ENCODE measurements at places on chromosomes 13 and 19.
A peak's percentile ranks its signal among the peaks of the same experiment; 100 is the strongest.

DNA sequence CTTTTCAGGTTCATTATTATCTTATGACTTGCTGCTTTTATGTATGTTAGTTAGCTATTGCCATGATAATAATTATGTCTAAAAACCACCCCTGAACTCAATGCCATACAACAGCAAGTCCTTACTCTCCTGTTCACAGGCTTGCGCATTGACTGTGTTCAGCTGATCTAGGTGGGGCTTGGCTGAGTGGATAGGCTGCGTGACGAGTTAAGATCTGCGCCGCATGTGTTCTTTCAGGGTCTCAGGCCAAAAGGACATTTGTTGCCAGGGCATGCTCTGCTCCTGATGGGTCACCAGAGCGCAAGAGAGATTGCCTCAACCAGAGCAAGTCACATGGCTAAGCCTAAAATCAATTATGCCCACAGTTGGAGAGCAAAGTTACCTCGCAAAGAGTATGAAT, 859 bp downstream of the ZNF568 start:
- no peak for DNase-seq

DNA sequence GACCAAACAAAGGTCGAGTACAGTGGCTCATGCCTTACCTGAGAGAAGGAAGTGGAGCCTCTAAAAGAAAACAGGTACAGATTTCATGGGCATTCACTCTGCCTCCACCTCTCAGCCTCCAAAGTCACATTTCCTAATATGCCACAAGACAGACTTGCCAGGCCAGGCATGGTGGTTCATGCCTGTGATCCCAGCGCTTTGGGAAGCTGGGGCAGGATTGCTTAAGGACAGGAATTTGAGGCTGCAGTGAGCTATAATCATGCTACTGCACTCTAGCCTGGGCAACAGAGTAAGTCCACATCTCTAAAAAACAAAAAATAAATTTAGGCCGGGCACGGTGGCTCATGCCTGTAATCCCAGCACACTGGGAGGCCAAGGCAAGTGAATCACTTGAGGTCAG, 10.9 kb upstream of the DNMT1 start:
- no peak for DNase-seq

GRCh38 chr13:108268466-108269112, 929 bp upstream of the TNFSF13B start:
- DNase-seq, result no peak

GRCh38 chr13:38618881-38619280, 68.0 kb upstream of the FREM2 start:
- DNase-seq, result no peak

GRCh38 chr13:103097366-103097928, 31.2 kb upstream of the SLC10A2 start:
- DNase-seq, result no peak

GRCh38 chr19:7554990-7555864, 19.7 kb downstream of the PNPLA6 start:
- no peak for DNase-seq

- peak; percentile 6 for DNase-seq
These were observed 26.0 kb downstream of the SLC7A1 start for GRCh38 chr13:29569253-29570050.

GRCh38 chr19:49718991-49719390, 28.1 kb downstream of the CPT1C start:
- no peak for DNase-seq

DNA sequence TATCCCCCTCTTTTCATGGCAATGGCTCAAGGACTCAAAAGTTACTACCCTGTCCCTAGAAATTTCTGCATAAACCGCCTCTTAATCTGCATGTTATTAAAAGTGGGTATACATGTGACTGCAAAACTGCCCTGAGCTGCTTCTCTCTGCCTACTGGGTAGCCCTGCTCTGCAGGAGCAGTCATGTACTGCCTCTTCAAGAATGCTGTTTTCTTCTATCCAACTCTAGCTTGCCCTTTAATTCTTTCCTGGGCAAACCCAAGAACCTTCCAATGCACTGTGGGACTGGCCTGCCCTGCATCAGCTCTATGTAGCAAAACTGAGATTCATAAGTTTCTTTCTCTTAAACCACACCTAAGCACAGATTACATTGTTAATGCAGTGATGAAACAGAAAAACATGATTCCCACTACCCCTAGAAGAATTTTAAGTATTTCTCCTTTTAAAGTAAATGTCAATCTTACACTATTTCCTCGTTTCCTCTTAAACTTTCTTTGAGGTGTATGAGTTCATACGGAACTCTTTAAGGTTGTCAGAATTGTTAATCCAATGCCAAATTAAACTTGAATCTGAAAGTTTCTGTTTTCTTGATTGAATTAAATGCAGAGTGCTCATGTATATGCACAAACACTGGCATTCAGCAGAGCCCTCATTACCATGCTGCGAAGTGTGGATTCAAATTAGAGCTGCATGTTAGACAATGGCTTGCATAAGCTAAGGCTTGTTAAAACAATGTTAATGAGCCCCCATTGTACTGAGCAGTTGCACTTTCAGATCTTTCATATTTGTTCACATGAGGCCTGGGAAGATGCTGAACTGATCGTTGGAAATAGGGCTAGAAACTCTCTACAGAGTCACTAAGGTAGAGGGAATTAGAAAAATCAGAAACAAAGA, 669.9 kb upstream of the PCDH20 start:
- DNase-seq, result no peak

DNA sequence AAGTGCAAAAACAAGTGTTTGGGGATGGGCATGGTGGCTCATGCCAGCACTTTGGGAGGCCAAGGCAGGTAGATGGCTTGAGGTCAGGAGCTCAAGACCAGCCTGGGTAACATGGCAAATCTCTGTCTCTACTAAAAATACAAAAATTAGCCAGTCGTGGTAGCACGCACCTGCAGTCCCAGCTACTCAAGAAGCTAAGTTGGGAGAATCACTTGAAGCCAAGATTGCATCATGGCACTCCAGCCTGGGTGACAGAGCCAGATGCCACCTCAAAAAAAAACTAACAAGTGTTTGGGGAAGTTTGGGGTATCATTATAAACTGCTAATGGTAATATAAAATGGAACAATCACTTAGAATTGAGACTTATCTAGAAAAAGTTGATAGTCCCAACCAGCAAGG, 24.6 kb downstream of the XPO4 start:
- no peak for DNase-seq

GRCh38 chr19:1725100-1726064, 27.9 kb upstream of the ONECUT3 start:
- peak; percentile 47 for DNase-seq

DNA sequence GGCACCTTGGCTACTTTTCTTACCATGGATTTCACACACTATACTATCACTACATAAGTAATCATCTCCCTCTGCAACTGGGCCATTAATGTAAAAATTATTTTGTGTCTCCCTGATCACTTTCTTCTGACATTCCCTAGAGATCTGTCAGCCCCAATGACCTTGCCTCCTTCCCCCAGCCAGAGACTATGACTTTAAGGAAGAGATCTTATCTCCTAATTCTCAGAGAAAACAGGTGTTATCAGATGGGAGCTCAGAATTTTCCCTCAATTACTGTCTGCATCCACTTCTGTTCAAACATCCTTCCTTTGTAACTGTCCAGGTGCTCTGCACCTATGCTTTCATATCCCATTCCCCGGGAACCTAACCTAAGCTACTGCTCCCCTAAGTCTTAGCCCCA, 397.5 kb downstream of the DIAPH3 start:
- no peak for DNase-seq

GRCh38 chr13:93140912-93141311, 85.7 kb upstream of the GPC6 start:
- no peak for DNase-seq

DNA sequence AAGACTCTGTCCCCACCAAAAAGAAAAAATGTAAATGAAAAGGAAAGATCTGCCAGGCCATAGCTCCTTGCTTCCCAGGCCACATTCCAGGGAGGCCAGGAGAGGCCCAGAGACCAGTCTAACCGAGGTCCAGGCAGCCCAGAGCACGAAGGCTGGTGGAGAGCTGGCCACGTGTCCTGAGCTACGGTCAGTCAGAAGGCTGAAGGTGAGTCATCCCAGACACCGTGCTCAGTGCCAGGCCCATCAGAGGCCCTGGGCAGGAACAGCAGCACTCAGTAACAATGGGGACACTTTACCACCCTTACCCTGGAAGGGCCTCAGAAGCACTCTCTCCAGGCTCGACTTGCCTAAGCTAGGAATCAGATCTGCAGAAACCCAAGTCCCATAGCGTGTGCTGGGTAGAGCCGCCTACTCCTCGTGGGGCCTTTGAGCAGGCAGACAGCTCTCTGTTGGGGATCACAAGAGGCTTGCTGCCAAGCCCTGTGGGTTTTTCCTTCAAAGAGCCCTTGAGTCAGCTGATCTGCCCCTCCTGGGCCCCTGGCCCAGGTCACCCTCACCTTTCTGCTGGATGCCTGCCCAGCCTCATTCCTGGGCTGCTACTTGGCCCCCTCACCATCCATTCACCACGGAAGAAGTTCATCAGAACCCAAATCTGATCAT, 11.6 kb upstream of the DNMT1 start:
- no peak for DNase-seq

DNA sequence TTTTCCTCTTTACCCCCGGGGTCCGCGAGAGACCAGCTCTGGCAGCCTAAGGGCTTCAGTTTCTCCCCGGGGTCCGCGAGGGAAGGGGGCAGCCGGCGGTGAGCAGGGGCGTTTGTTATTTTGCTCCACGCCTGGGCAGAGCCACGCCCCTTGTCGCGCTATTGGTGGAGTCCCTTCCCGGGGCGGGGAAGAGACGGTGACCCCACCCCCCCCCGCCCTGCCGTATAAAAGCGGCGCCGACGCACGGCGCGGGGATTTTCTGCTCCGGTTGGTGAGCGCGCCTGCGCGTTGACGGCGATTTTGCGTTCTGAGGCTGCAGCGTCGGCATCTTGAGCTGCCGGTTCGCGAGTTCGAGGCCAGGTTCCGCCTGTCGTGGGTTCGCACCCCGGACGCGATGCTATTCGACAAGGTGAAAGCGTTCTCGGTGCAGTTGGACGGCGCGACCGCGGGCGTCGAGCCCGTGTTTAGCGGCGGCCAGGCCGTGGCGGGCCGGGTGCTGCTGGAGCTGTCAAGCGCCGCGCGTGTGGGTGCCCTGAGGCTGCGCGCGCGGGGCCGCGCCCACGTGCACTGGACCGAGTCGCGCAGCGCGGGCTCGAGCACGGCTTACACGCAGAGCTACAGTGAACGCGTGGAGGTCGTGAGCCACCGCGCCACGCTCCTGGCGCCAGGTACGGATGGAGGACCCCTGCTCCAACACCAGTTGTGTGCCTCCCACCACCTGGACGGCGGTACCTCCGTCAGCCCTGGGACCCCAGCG, at the start of gene ARRDC2:
TSS of gene ARRDC2 (plus strand) at position 254 of the 757 bp plus-strand sequence. CDS start at position 395, 141 bp downstream.
- peak; percentile 83 for DNase-seq

GRCh38 chr13:50419331-50419865, 404.2 kb downstream of the KCNRG start:
- no peak for DNase-seq

DNA sequence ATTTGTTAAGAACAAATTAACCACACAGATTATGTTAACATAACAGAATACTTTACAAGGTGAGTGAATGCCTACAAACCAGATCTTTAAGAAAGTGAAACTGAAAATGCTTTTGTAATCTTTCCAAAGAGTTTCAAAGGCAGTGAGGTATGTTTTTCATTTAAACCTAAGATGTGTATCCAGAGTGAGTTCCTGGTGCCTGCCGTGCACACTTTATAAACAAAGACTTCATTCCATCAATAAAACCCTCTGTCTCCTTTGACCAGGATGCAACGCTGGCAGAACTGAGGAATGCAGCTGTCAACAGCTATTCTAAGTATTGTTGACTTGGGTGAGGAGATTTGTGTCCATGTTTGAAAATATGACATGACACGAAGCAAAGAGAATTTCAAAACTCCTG, 344.6 kb downstream of the DNAJC15 start:
- DNase-seq, result no peak

GRCh38 chr13:95258619-95259194, 42.5 kb downstream of the ABCC4 start:
- no peak for DNase-seq

GRCh38 chr13:28406733-28407266, 88.1 kb downstream of the FLT1 start:
- DNase-seq, result no peak

DNA sequence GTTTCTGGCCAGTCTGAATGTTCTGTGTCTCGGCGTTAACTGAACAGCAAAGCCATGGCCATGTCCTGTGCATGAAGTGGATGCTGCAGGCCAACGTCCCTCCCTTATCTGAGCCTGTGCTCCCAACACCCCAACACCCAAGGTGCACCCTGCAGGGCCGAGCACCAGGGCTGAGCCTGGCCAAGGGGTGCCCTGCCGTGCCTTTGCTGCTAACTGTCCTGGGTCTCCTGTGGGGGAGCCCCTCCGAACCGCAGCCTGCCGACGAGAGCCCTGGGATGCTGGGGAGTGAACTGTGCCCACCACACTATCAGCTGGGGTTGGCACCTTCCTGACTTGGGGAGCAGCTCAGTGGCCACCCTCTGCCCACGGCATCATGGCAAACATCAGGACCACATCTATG, 17.6 kb downstream of the GPX4 start:
- DNase-seq, result no peak

GRCh38 chr13:33838647-33839046, 20.7 kb downstream of the RFC3 start:
- DNase-seq, result no peak

- no peak for DNase-seq
These were observed 13.2 kb upstream of the PAK4 start for GRCh38 chr19:39112338-39112890.

DNA sequence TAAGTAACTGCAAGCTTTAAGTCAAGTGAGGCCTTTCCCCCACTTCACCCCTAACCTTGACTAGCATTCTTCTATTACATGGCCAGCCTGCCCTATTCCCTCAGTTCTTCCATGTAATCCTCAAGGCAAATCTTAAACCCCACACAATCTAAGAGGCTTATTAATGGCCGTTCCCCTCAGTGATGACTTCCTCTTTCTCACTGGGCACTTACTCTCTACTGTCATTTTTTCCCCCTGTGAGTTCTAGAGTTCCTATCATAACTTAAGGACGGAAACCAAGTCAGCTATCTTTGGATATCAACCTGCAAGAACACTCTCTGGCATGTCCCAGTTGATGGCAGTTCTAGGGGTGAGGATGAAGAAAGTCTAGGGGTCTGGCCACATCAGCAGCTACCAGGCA, 131.2 kb downstream of the DCLK1 start:
- DNase-seq, result no peak

DNA sequence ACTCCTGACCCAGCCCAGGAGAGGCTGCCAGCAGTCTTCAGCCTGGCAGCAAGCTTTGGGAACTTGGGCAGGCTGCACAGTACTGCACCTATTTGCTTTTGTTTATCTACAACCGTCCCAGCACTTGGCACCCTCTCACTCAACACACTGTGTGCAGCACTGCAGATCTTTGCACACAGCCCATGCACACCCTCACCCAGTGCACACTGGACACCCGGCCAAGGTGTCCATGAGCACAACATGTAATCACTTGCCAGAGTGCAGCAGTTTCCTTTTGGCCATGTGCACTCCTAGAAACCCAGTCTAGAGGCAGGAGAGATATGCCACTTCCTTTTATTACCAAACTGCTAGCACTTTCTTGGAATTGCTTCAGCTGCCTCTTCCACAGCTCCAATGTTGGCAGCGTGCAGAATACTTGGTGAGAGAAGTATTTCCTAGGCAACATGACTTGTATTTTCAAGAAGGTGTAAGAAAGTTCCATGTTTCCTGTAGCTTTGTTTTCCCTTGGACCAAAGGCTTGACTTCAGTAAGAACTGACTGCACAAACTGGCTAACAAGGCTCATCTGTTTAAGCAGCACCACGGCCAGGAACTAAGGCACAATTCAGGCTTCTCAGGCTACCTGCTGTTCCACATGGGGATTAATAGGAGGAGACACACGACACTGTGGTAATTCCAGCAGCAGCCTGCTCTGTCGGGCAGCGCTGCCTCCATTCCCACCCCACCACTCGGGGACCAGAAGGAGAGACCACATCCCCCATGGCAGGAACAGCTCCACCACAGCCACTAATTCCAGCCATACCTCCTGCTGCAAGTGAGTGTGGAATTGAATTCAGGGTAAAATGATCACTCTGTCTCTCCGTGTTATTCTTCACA, 15.3 kb downstream of the ATP7B start:
- no peak for DNase-seq
